ENCODE measurements at places on chromosomes 16 and 17. TPM values are rescaled to one million over a fixed set of nuclear protein-coding genes. Genes with fewer than 3 reads are reported as not detected.

Gene SNX20
- 0.59 TPM for polyA plus RNA-seq

Gene TNRC6A
- polyA plus RNA-seq, result 35.1 TPM

Gene SLFN14
- polyA plus RNA-seq, result not detected

Gene HSF4
- 9.1 TPM for polyA plus RNA-seq

Gene CCL8
- not detected for polyA plus RNA-seq

Gene TP53TG3B
- not detected for polyA plus RNA-seq

Gene HBA2
- polyA plus RNA-seq, result 84.6 TPM

Gene MT4
- polyA plus RNA-seq, result not detected

Gene SPECC1
- polyA plus RNA-seq, result 2.9 TPM

Gene MVP
- 50.9 TPM for polyA plus RNA-seq

Gene NLE1
- polyA plus RNA-seq, result 1.8 TPM

Gene MFSD6L
- polyA plus RNA-seq, result 0.15 TPM

Gene AATK
- polyA plus RNA-seq, result 1.5 TPM

Gene USB1
- polyA plus RNA-seq, result 23.6 TPM

Gene MYO15A
- polyA plus RNA-seq, result 1.2 TPM

Gene USP22
- polyA plus RNA-seq, result 26.6 TPM

Gene RAB11FIP4
- 1.6 TPM for polyA plus RNA-seq

Gene MTHFSD
- 11.3 TPM for polyA plus RNA-seq

Gene ITGAD
- 0.01 TPM for polyA plus RNA-seq

Gene PHKB
- polyA plus RNA-seq, result 16.9 TPM
